HTR-8/SVneo (cell line): ENCODE measurements at places on chromosomes 7 and 10.

GRCh38 chr10:22557321-22557720, 157.1 kb downstream of the PIP4K2A start:
- DNase-seq, result no peak

DNA sequence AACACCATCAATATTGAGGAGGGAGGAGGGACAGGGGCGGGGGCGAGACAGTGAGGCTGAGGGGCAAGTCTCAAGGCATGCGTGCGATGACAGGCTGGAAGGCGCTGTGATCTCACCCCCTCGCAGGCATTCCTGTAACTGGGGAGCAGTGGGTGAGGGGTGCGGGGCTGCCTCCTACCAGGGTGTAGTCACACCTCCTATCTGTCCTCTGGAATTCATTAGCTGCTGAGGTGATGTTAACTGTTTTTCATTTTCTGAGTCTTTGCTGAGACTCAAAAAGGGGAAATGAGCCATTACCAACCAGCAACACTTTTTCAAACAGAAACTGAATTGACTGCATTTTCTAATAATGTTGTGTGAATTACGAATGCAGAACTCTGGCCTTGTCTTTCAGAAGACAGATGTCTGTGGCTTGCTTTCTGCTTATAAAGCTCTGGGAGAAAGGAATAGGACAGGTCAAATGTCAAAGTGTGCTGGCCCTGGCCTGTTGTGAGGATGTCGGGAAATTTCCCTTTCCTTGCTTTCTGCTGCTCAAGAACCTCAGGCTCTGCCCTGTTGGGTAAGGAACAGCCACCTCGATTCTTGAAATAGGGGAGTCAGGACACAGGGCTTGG, 23.7 kb upstream of the CDH23 start:
- no peak for DNase-seq

DNA sequence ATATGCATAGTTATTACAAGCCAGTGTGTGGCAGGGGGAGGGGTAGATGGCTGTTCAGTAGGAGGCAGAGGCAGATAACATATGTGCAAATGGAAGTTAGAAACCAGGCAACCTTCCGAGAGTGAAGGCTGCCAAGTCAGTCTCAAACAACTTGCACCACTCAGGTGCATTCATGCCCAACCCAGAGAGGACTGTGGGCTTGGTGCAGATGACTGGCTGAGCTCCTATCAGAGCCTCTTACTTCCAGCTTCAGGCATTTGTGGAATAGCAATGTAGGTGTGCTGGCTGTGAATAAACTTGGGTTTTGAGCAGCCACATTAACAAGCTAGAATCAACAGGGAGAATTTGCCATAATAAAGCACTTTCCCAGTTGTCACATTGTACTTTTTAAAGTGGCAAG, 789.8 kb downstream of the PHTF2 start:
- DNase-seq, result no peak

GRCh38 chr7:44615149-44615611, 8.8 kb downstream of the OGDH start:
- no peak for DNase-seq

DNA sequence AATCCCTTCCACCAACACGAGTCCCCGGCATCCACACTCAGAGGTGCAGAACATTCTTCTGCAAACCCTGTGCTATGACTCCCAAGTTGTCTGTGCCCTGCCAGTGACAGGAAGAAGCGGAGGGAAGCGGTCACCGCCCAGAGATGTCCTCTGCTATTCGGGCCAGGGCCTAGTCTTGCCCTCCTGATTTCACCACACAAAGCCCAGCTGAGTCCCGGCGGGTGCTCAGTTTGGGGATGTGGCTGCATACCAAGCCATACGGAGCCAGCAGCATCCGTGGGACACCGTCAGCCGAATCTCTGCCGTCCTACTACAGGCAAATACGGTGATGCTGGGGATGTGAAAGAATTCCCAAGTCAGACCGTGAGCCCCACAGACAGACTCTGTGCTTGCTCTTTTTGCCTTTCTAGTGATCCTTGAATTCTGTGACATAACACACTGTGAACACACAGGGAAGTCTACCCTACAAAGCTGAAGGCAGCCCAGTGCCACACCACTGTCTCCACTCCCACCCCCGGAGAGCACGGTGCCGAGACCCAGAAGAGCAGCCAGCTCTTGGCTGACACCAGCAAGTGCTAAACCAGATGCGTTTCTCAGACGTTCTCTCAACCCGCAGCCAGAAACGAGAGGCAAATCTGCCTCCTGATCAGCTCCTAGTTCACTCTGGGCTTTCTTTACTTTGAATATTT, 2.0 kb downstream of the STK32C start:
- no peak for DNase-seq

- DNase-seq, result no peak
Measured at GRCh38 chr10:111479966-111480365, 403.1 kb downstream of the ADRA2A start.

GRCh38 chr7:36040679-36041078, 112.4 kb upstream of the EEPD1 start:
- DNase-seq, result no peak

DNA sequence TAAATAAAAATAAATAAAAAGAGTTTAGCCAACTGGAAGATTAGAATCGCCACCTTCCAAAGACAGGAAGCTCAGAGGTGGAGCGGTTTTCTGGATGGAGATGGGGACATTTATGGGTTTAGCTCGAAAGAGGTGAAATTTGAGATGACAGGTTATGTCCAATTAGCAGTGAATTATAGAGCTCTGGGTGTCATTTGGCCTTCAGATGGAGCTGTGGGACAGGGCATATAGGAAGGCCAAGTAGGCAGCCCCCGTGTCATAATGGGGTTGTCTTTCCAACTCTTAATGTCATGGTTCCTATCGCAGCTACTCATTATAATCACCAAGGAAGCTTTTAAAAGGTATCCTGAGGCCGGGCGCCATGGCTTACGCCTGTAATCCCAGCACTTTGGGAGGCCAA, 21.0 kb upstream of the EEPD1 start:
- DNase-seq, result no peak

DNA sequence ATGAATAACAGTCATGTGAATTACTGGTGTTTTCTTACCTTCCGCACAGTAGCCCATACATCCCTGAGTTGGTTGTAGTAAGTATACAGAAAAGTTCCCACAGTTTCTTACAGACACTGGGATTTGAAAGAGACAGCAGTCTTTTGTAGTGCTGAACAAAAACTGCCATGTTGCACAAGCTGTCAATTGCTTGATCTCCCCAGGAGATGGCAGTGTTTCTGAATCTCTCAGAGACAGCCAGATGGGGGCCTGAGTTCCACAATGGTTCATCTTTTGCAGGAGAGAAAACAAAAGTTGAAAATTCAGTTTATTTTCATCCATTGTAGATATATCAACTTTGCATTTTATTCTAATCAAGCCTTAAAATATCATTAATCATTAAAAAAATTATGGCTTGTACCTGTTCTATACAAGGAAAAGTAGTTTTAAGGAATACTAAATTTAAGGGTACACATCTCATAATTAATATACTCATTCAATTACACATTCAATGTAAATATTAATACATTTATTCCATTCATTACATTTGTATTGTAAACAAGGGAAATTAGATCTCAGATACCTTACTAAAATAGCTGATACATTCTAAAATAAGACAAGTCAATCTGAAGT, 14.5 kb downstream of the VWDE start:
- DNase-seq, result peak; percentile 48

- DNase-seq, result no peak
Measured at GRCh38 chr7:84469034-84469433, 274.4 kb upstream of the SEMA3A start.

DNA sequence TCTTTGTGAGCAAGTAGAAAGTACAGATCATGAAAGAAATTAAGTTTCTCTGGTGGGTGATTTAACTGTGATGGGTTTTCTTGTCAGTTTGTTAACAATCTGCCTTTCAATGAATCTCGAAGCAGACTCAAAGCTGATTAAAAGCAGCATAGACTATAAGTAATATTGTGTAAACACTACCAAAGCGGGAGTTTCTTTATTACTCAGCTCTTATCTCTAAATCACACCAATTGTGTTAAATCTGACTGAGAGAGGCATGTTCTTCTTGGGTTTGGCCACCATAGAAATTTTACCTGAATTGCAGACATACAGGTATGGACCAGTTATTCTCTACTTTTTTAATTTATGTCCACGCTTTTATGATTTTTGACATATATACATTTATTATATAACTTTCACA, 65.2 kb downstream of the DKK1 start:
- DNase-seq, result no peak
